ENCODE measurements at places on chromosomes 6 and 20.
A peak's percentile ranks its signal among the peaks of the same experiment; 100 is the strongest.

DNA sequence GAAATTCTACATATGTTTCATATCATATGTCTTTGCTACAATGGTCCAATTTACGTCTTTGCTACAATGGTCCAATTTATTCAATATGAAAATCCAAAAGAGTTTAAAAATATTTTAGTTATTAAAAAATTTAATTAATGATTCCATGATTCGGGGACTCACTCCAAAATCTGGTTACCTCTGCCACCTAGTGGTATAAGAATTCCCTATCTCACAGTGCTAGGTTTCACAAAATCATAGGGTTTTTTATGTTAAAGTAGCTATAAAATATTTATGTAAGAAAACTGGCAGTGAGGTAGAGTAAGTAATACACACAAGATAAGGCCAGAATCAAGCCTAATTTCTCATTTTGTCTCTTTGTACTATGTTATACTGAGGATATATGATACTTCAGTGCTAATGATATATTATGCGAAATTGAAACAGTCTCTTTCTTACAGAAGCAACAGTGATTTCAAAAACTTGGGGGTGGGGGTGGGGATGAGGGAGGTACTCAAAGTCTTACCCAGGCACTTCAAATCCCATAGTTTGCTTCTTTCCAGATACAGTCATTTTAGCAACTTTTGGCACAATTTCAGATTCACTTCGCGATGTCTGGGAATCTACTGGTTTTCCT is 52.3 kb downstream of the HBS1L start:
- DNase-seq: no peak

DNA sequence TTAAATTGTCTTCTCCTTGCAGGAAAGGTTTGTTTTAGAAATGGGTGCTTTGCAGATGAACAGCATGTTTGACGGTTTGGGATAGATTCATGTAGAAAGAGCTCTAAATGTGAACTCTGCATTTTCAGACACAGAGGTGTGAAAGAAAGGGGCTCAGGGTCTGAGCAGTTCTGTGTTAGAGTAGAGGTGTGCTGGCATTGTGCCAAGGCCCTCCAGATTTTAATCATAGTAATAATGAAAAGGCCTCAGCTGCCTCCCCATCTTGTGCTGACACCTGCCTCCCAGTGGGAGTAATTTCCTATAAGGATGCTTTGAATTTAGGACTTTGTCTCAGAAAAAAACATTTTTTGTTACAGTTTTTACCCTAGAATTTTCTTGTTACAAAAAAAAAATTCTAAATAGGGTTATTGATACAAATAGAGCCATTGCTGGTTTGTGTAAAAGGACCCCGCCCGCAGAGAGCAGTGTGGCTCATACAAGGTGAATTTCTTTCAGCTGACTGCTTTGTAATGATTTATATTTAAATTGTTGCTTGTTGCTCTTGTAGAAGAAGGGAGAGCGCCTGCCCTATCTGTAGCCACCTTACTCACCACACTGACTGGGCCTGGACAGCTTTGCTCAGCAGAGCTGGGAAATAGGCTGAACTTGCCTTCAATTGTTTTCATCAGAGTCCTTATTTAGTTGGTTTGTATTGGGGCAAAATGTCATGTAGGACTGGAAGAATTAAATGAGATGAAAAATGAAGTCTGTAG is 294.5 kb downstream of the ZFAND3 start:
- DNase-seq: no peak

GRCh38 chr6:144957236-144957937 is 672.3 kb downstream of the UTRN start:
- no peak for DNase-seq

DNA sequence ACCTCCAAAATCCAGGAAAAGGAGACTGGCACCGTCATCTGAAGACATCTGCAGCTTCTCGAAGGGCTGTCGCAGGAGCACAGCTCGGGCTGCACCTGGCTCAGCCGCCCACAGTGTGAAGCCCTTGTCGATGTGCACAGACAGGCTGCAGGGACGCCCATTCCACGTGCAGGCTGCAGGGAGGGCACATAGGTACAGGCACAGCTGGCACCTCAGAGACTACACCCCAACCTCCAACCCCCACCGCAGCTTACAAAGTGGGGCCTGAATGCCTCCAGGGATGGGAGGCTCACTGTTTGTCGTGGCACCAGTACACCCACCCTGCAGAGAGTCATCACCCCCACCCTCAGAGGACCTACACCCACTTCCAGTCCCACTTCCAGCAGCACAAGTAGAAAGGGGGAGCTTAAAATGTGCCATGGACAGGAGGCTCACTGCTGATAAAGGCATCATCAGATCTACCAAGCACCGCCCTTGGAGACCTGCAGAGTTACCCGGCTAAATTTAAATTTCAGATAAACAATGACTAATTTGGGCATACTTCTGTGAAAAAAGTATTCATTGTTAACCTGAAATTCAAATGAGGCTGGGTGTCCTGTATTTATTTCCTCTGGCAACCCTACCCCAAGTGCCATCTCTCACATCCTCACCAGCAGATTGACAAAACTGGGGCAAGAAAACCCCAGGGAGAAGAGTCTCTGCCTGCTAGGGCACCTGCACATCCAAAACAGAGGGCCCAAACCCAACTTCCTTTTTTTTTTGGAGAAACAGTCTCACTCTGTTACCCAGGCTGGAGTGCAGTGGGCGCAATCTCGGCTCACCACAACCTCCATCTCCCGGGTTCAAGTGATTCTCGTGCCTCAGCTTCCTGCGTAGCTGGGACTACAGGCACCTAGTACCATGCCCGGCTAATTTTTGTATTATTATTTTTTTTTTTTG is 7.7 kb upstream of the CDK5RAP1 start:
- no peak for DNase-seq

DNA sequence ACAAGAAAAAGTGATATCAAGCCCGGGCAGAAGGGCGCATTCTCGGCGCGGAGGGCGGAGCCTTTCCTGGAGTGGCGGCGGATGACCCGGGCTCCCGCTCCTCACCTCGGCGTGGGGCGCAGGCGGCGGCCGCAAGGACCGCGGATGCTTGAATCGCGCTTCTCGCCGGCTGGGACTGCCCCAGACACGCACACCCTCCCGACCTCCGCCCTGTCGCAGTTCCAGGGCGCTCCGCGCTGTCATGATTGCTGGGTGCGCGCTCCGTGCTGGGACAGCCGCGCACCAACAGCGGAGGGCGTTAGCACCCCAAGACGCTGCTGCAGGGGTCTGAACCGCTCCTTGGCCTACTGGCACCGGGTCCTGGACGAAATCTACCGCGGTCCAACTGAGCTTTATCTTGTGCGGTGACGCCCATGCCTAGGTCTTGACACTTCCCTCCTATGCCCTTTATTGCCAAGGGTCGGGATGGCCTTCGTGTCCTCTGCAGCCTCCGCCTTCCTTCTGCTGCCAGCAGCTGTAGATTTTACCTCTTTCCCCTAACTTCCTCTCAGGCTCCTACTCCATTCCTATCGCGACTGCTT is 43.3 kb downstream of the IRAK1BP1 start:
- peak; percentile 14 for DNase-seq
